ENCODE measurements at places on chromosomes 11 and 22.

GRCh38 chr11:93608364-93608763 is 53.1 kb upstream of the CEP295 start:
- DNase-seq: no peak

DNA sequence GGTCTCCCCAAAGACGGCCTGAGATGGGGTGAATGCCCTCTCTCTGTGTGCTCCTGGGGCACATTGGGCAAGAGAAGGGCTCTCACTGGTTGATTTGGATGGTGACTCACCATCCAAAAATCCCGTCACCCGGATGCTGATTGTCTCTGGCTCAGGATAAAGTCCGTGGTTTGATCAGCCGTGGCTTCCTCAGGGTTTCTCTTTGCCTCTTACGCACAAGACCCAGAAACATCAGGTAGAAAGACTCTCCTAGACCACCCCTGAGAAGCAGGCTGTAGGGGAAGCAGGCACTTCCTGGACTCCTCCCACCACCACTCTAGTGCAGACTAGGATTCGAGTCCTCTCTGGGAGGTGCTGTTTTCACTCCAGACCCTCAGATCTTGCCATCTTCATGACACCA is 176.1 kb upstream of the NCAM1 start:
- peak; percentile 6 for DNase-seq

DNA sequence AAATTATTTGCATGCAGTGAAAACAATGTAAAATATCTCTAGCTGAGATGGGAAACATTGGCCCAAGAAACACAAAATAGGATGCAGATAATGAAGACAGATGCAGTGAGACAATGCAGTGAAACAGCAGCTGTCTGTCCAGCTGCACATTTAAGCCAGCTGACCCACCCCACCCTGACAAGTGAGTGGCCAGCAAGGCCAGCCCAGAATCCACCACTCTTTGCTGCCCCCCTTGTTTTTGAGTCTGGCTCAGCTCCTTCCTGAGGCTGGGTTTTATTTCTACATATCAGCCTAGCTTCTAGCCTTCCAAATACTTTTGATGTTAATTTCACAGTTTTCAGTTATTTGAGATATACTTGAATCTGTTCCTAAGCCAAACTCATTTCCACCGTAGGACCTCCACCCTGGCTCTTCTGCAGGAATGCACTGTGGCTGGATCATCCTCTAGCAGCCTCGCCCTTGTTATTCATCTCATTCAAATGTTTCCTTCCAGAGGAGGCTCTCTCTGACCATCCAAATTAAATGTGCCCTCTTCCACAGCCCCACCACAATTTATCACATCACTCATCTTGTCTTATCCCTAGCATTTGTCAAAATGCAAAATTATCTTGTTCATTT is 154.1 kb upstream of the POU2AF2 start:
- peak; percentile 58 for DNase-seq

DNA sequence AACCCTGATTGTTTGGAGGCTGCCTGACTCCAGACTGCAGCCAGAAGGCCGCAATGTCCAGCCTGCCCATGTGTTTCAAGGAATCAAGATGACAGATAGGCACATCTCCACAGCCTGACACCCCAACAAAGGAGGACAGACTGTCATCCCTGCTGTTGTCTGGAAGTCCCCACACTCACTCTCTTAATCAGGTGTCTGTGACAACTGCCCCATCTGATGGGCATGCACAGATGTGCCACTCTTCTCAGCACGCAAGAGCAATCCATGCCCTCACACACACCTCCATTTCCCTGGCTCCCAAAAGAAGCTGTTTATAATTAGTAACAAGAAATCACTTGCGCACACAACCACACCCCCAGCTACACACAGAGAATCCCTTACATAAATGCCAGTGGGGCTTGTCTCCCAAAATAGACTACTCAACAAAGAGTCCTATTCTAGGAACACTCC is 117.6 kb downstream of the C11orf58 start:
- no peak for DNase-seq

GRCh38 chr11:20131788-20132666 is 28.2 kb downstream of the DBX1 start:
- DNase-seq: peak; percentile 40

GRCh38 chr11:111329306-111330204 is 31.2 kb downstream of the POU2AF3 start:
- no peak for DNase-seq

- peak; percentile 69 for DNase-seq
Measured at GRCh38 chr11:110128161-110128560, 35.0 kb downstream of the ZC3H12C start.

DNA sequence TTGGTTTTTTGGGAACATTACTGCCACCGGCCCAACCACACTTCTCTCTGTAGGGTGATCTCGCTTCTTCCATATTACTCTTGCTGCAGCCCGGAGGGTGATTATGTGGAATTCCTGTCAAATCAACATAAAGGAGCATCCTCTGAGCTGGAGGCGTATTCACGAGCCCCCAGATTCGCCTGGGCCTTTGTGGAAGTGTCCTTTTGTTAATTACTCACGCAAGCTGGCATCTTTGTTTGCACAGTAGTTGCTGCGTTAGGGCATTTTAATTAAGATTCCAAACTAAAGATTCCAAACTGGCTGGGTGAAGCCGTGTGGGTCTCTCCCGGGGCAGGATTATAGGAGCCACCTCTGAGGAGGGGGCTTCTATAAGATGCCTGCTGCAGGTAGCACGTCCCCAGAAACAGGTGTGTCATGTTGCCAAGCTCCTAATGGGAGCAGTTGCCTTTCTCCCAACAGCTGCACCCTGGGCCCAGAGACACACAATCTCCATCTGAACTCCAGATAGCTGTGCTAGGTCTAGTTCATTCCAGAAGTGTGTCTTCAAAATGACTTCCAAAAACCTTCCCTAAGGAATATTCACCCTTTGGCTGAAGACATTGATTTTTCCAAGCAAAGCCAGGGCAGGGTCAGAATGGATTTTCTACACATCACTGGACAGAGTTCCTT is 40.9 kb downstream of the SHISAL1 start:
- no peak for DNase-seq

GRCh38 chr11:73478737-73479347 is 102.6 kb downstream of the RELT start:
- DNase-seq: no peak

DNA sequence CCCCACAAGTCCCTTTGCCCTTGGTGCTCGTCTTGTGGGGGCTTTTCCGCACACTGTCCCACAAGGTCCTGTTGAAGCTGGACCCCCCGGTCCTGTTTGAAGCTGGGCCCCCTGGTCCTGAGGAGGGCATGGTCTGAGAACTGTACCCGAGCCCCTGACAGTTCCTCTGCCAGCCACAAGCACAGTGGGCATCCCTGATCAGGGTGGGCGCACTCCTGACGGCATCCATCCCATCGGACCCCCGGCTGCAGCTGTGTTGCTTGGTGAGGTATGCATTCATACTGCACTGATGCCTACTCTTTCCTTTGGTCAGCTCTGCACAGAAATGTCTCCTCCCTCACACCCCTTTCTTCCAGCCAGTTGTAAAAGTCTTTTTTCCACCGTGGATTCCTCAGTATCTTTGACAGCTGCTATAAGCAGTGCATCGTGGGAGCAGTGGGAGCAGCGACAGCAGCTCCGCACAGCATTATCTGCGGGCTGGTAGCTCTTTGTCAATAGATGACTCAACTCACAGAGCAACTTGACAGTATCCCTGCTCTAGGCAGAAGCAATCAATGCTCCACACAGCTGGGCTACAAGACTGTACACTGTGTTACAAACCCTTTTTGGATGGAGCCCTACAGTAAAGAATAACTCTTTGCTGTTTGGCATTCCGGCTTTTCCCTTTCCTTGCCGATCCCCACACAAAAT is 1030.8 kb upstream of the CCDC90B start:
- DNase-seq: no peak

- no peak for DNase-seq
Measured at GRCh38 chr11:16902182-16902581, 112.0 kb downstream of the PLEKHA7 start.

DNA sequence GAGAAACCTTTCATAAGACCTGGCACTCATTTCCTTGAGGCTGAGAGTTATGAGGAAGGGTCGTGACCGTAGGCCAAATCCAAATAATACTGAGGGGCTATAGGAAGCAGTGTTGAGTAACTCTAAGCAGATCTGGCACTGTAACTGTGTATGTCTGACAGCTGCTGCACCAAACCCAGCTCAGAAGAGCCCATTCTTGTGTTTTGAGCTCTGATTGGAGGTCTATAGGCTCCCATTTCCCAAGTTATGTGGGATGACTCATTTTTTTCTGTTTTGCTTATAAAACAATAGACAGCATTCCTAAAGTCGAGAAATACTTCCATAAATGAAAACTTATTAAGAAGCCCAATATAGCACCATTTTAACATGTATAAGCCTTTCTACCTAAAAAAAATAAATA is 645.8 kb downstream of the DLG2 start:
- no peak for DNase-seq

DNA sequence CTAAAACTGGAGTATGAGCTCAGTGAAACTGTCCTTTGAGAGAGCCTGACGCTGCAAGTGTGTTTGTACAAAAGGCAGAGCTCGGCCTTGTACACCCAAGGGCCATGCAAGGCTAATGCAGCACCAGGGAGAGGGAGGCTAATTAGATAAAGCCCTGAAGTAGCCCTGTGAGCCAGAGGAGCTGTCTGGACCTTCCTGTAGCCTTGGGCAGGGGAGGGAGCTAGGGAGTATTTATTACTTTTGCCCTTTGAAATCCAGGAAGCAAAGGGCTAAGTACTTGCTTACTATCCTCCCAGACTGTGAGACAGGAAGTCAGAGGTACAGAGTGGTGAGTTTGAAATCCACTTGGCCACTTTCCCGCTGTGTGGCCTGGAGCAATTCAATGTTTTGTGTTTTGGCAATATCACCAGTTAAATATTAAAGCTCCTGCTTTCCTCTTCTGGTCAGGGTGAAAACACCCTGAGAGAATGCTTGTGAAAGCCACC is 10.2 kb upstream of the LDHA start:
- DNase-seq: peak; percentile 42

- no peak for DNase-seq
Measured at GRCh38 chr11:75779960-75780359, 11.4 kb downstream of the DGAT2 start.

DNA sequence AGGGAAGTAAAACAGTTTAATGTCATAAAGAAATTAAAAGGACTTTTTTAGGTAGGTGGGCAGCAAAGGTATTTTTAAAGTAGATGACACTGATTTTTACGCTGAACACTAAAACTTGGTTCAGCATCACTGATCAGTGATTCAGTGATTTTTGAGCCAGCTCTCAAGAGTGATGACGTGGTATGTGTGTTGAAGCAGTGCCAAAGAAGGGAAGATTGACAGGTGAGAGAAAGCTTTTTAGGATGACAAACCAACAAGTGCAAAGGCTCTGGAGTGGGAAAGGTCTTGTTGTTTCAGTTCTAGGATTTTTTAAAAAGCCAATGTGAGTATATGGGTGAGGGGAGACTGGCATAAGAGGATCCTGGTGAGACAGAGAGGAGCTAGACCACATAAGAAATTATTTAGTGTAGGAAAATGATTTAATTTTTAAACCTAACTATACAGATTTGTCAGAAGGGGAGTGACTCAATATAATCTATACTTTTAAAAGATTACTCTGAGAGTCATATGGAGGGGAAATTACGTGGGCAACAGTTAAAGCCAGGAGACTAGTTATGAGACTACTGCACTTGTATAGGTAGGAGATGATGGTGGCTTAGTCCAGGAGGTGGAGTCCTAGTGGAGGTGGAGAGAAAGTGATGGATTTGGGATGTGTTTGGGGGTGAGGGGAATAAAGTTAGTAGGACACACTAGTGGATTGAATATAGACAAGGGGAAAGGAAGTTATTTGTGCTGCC is 17.6 kb upstream of the CALCB start:
- no peak for DNase-seq

DNA sequence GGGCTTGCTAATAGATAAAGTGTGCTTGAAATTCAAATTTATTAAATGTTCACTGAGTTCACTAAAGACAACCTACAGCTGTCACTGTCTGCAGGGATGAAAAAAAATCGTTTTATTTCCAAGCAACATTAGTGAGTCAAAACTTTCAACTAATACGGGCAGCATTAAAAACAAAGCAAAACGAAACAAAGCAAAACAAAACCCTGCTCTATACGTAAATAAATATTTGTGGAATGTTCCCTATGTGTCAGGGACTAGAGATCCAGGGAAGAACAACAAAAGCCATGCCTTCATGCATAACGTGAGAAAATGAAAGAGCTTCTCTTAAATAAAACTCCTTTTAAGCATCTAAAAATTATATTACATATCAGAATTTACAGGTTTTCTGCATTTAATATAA is 553 bp downstream of the NAALAD2 start:
- DNase-seq: no peak

GRCh38 chr11:9060700-9061111 is 30.7 kb downstream of the SCUBE2 start:
- no peak for DNase-seq

- no peak for DNase-seq
Measured at GRCh38 chr11:122204206-122204605, 88.2 kb upstream of the BLID start.

GRCh38 chr11:123231777-123232176 is 36.7 kb upstream of the CLMP start:
- DNase-seq: no peak

GRCh38 chr22:49724030-49724892 is 103.4 kb downstream of the BRD1 start:
- no peak for DNase-seq

- no peak for DNase-seq
Measured at GRCh38 chr11:69919659-69920344, 100.6 kb upstream of the FGF3 start.

DNA sequence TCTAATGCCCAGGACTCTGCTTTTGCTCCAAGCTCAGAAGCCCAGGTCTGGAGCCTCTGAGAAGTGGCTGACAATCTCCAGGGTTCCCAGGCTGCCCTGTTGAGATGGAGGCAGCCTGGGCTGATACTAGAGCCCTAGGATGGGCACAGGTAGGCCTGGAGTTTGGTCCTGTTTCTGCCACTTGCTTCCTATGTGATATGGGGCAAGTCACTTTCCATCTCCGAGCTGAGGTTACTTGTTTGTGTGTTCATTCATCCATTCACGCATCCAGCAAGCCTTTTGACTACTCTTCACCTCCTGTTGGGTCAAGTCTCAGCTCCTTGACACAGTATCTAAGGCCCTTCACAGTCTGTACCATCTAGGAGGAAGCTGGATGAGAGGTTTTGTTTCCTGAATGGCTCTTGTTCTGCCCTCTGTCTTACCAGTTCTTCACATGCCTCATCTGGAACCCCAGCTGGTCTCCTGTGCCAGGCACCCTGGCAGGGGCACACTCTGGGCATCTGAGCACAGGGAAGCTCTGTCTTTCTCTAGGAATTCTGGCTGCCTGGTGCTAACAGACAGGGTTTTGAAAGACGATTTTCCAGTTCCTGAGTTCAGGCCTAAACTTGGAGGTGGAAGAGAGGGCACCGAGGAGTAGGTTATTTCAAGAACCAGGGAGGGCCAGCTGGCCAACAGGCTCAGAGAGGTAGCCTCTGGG is 53.2 kb upstream of the AMPD3 start:
- no peak for DNase-seq

GRCh38 chr11:35887737-35888136 is 56.1 kb upstream of the LDLRAD3 start:
- no peak for DNase-seq

- no peak for DNase-seq
Measured at GRCh38 chr11:96105944-96106343, 182.0 kb upstream of the MTMR2 start.

Measured in skin of body (tissue), 3 donors.